A172 (cell line): ENCODE measurements at places on chromosomes 5 and 9. TPM values are rescaled to one million over a fixed set of nuclear protein-coding genes. Genes with fewer than 3 reads are reported as not detected.

The N4BP3 gene
- 0.17 and 0.33 TPM in 2 replicates for total RNA-seq

The HAVCR1 gene
- total RNA-seq = not detected in 2 replicates

The CER1 gene
- not detected in 2 replicates for total RNA-seq

The IFNE gene
- total RNA-seq = not detected in 2 replicates

The ANKRD18A gene
- total RNA-seq = 0.10 TPM in 1 of 2 replicates, not detected in the other
